ENCODE measurements at places on chromosomes 12 and 14.

- DNase-seq, result no peak
Observed at GRCh38 chr12:58961906-58962305, 41.6 kb upstream of the LRIG3 start.

- no peak for DNase-seq
Observed at GRCh38 chr14:76793956-76794355, 18.7 kb downstream of the ANGEL1 start.

GRCh38 chr12:68410018-68410660 lies 78.0 kb upstream of the MDM1 start:
- no peak for DNase-seq

- DNase-seq, result no peak
Observed at GRCh38 chr12:128178565-128178964, 88.4 kb upstream of the TMEM132C start.

- DNase-seq, result peak; percentile 82
Observed at GRCh38 chr14:70907996-70908934, 1.0 kb downstream of the PCNX1 start.

- peak; percentile 94 for DNase-seq
Observed at GRCh38 chr12:104303538-104304151, at the start of gene EID3. EID3 (plus strand) TSS chr12:104303739; CDS start chr12:104303935, 196 bp downstream.

- DNase-seq, result no peak
Observed at GRCh38 chr12:39420043-39420442, 22.9 kb downstream of the KIF21A start.

GRCh38 chr12:59657266-59657665 lies 61.4 kb downstream of the SLC16A7 start:
- no peak for DNase-seq

DNA sequence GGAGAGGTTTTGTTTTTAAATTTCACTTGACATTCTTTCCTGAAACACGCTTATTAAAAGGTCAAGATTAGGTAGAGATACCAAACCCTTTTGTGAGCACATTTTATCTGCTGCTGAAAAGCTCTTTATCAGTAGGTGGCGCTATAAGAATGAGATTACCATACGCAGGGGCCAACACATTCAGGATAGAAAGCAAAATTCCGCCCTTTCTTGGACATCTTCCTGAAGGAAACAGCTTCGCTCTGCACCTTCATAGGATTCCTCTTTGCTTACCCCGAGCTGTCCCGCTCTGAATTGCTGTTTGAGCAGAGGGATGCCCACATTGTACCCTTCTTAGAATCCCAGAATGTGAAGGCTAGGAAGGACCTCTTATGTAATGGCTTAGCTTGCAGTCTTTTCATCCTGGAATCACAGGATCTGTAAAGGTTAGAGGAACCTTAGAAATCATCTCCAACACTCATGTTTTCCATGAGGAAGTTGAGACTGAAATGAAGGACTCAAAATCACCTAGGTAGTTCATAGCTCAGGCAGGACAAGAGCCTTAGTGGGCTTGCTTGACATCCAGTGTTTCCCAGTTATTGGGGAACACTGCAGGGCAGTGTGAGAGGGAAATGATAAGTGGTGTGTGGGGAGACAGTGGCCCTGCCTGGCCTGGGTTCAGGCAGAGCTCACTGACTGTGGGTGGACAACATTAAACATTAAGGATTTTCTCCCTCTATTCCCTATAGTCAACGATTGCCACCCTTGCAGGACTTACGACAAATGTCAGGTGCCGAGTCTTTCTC lies 38.7 kb upstream of the CRY1 start:
- DNase-seq, result no peak

DNA sequence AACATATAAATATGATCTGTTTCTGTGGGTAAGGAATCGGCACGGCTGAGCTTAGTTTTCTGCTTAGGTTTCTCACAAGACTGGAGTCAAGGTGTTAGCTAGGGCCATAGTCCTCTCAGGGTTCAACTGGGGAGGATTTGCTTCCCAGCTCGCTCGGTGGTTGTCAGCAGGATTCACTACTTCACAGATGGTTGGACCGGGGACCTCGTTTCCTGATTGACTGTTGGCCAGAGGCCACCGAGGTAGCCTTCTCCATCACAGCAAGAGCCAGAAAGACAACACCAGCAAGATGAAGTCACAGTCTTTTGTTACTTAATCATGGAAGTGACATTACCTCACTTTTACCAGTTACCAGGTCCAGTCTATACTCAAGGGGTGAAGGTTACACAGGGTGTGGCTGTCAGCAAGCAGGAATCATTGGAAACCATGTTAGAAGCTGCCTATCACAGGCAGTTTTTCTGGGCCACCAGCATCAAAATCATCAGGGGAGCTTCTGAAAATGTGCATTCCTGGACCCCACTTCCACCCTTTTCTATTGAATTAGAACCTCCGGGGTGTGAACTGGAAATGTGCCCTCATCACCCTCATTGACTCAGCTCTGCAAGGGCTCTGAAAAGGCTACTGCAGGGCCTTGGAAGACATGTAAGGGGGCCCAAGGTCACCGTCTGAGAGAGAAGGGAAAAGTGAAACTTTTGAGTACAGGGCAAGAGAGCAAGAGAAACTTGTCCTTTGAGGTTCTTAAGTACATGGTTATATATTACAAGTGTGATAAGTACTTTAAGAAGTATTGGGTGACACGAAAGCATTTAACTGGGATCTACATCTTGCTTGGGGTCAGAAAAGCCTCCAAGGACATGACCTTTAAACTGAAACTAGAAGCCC lies 10.9 kb downstream of the COPS7A start:
- no peak for DNase-seq

- no peak for DNase-seq
Observed at GRCh38 chr12:79371226-79371625, 319.5 kb downstream of the PAWR start.

DNA sequence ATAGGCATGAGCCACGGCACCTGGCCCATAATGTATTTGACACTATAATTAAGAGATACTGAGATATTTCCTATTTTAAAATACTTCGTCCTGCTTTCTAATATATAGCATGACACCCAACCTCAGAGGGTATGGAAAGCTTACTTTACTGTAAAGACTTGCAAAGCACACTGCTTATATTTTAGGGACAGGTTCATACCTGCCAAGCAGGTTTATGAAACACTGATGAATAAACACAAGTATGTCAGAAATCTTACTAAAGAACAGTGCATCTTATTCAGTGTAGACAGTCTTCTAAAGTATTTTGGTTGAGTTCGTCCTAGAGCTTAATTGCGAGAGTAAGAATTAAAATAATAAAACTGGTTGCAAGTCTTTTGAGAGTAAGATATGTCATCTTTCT lies 65.4 kb downstream of the PPFIBP1 start:
- DNase-seq, result no peak

GRCh38 chr14:72745991-72746980 lies 147.6 kb downstream of the DPF3 start:
- no peak for DNase-seq

- DNase-seq, result no peak
Observed at GRCh38 chr12:659090-659683, 4.1 kb downstream of the NINJ2 start.

DNA sequence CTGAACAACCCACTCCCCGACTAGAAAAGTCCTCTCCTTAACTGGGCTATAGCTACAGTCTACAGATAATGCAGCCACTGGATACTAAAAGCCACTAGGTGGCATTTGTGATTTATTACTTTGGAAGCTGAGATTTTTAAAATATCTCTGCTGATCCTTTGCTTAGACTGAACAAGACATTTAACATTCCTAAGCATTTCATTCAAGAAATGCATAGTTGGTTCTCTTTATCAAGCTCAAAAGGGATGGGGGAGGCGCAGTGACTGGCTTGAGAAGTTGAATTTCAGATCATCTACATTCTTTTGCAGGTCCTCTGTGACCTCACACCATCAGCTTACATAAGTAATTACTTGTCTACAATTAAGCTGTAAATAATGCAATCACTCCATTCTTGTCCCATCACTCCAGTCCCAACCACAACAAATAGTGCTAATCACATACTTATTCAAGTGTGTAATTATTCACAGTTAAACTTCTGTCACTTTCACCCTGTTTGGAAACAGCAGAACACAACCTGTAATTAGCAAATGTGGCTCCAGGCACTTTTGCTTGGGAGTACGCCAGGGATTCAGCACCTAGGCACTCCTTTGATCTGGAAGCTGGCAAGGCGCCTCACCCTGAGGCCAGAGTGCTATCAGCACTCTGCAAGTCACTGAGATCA lies 203.6 kb downstream of the NOVA1 start:
- DNase-seq, result no peak

GRCh38 chr12:94287245-94287628 lies 138.9 kb downstream of the PLXNC1 start:
- DNase-seq, result no peak

GRCh38 chr12:83179999-83180398 lies 493.3 kb downstream of the TMTC2 start:
- no peak for DNase-seq

DNA sequence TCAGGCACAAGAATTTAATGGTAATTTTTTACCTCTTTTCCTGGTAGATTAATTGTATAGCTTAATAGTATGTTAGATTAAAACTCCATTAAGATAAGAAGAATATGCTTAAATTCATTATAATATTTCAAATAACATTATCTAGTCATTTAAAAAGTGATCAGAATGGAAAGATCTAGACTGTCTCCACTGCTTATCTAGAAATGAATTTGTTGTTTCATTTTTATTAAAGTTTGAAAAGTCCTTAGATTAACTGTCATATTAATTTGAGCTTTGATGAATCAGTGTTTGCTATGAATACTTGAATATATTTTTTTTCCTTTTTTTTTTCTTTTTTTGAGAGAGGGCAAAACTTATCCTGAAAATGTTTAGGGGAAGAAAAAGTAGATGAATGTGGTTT lies 236.6 kb upstream of the NPAS3 start:
- no peak for DNase-seq

DNA sequence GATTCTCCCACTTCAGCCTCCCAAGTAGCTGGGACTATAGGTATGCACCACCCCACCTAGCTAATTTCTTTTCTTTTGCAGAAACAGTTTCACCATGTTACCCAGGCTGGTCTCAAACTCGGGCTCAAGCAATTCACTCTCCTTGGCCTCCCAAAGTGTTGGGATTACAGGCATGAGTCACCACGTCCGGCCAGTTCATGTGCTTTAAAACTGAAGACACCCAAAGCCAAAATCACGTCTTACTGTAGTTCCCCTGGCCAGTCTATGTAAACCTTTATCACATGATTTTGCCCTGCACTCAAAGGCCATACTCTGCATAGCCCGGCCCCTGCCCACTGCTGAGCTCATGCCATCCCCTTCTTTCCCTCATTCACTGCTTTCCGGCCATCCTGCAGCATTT lies 4.5 kb downstream of the ALKBH2 start:
- no peak for DNase-seq

GRCh38 chr12:115813256-115813655 lies 464.2 kb downstream of the MED13L start:
- DNase-seq, result no peak

DNA sequence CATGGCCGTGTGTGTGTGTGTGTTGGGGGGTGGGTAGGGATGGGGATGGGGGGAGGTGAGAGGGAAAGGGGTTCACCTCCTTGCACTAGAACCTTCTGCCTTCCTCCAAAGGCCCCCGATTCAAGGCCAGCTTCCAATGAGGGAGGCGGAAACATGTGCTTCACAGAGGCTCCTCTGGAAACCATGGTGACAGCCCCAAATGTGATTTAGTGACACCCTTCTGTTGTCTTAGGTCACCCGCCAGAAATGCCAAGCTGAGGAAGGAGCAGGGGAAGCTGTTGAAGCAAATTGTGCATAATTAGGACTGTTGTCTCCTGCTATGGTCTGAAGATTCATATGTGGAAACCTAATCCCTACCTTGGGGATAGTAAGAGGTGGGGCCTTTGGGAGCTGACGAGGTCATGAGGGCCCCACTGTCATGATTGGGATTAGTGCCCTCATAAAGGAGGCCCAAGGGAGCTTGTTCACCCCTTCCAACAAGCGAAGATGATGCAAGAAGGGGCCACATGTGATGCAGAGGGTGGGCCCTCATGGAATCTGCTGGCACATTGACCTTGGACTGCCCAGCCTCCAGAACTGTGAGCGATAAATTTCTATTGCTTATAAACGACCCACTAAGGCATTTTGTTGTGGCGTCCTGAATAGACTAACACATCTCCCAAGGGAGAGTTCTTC lies 95.2 kb downstream of the AACS start:
- DNase-seq, result no peak

DNA sequence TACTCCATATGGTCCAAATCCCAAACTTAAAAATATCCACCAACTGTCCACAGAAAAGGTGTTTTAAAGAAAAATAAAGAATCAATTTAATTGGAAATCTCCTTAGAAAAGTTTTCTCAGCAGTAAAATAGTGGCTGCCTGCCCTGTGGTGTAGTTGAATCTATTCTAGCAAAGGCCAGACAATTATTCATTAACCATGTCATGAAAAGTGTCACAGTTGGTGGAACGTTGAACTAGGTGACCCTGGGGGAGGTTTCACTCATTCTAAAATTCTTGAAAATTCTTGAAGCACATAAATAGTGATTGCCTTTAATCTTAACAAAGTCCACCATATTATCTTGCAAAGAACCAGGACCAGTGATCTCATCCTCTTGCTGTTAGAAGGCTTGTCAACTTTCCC lies 78.4 kb upstream of the GZMB start:
- DNase-seq, result no peak

- no peak for DNase-seq
Observed at GRCh38 chr14:34713122-34713680, 1.2 kb downstream of the CFL2 start.

- DNase-seq, result no peak
Observed at GRCh38 chr14:61526405-61527312, 168.7 kb upstream of the HIF1A start.

DNA sequence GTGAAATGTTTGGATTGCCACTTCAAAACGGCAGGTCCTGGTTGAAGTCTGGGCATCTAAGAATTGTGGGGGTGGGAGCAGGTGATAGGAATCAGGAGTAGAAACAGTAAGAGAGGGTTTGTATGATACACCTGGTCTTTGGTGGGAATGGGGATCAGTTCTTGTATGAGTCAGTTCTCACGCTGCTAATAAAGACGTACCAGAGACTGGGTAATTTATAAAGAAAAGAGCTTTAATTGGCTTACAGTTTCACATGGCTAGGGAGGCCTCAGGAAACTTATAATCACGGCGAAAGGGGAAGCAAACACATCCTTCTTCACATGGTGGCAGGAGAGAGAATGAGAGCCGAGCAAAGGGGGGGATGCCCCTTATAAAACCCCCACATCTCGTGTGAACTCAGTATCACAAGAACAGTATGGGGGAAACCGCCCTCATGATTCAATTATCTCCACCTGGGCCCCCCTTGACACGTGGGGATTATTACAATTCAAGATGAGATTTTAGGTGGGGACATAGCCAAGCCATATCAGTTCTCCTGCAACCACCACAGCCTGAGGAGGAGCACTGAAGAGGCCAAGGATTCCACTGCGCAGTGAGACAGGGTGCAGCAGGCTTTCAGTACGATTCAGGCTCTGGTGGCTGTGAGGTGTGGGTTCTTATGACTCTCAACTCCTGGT lies 52.1 kb downstream of the DRAM1 start:
- DNase-seq, result no peak

DNA sequence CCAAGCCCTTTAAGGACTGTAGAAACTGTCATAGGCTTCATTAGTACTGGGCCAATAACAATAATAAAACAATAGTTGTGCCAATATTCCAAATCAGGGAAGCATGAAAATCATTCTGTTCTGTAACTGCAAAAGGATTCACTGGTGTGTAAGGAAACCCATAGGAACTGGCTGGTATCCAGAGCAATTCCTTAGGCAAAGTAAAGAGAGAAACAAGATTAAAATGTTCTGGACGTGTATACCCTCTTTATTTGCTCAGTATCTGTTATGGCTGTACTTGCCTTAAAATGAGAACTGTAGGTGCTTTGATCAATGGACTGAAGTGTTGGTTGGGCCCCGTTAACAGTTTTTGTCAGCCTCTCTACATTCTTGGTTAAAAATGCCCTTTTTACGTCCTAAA lies 72.4 kb upstream of the STAC3 start:
- no peak for DNase-seq

All from ovary (tissue), 10 donors.